ENCODE measurements at places on chromosomes 6 and 20.
A peak's percentile ranks its signal among the peaks of the same experiment; 100 is the strongest.

DNA sequence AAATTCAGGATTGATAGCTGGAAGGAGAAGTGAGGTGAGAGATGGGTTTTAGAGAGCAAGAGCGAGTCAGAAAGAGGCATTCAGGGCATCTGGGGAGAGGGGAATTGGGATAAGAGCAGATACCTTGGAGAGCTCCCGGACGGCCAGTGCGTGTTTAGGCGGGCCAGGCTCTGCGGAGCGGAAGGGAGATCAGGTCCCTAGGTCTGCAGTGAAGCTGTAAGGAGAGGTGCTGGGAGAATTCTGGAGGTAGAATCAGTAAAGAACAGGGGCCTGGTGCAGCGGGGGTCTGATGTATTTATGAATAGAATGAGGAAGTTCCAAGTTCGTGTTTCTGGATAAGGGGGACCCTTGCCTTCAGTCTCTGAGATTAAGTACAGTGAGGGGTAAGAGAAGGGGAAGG is 47.4 kb upstream of the FAM83D start:
- DNase-seq: no peak

DNA sequence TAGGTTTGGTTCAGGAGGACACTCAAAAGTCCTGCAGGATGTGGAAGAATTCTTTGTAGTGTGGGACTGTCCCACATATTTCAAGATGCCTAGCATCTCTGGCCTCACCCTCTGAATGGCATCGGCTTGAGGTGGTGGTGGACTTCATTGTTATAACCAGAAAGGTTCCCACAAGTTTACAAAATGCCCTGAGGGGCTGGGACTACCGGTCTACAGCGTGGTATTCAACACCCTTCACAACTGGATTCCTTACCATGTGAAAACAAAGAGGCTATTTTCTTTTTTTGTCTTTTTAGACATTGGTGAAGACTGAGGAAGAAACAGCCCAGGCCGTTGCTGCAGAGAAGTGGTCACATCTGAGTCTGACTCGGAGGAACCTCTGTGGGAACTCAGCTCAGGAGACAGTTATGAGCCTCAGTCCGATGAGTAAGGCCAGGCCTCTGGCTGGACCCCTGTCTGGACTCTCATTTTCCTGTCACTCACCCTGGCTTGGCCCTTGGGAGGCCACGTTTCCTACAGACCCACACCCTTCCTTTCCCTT is 15.2 kb downstream of the PGBD1 start:
- DNase-seq: no peak

DNA sequence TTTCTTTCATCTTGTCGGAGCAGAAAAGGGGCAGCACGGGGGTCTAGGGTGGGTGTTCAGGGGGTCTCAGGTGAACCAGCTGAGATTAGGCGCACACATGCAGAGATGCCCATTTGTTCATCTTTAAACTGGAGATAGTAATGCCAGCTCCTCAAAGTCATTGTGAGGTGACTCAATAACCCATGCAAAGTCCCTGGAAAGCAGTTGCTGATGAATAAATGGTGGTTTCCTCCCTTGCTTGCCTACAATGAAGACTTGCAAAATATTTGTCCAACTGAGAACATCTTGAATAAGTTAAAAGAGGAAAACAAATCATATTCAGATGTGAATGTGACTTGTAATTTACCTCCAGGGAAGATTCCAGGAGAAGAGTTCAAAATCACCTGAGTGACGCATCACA is 206.9 kb downstream of the LY86 start:
- DNase-seq: no peak

- no peak for DNase-seq
These were observed 173.2 kb downstream of the BTBD3 start for GRCh38 chr20:12090920-12091319.

GRCh38 chr20:38828514-38829295 is 23.2 kb downstream of the PPP1R16B start:
- no peak for DNase-seq

- DNase-seq: no peak
These were observed 175.3 kb downstream of the LRFN2 start for GRCh38 chr6:40411881-40412280.

GRCh38 chr6:90080876-90081481 is 186.7 kb downstream of the GJA10 start:
- DNase-seq: peak; percentile 73

DNA sequence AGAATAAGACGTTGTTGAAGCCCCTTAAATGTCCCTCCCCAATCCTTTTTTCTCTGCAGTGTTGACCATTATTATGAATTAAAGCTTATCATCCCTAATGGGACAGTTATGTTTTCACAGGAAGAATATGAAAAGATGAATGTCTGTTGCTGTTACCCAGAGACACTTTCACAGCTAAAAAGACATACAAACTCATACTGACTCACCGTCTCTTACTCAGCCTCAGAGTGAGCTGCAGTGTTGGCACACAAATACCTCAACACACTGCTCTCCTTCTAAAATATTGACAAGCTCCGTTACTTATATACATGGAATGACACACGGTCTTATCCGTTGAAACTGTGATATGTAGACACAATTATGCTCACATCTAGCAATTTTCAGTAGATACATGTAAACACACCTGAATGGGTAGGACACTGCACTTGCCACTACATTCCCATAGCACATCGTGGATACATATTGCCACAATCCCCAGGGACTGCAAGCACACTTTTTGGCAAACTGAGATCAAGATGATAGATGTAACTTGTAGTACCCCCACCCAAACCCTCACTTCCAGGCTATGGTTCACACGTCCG is 9.6 kb upstream of the SAPCD1 start:
- DNase-seq: no peak

DNA sequence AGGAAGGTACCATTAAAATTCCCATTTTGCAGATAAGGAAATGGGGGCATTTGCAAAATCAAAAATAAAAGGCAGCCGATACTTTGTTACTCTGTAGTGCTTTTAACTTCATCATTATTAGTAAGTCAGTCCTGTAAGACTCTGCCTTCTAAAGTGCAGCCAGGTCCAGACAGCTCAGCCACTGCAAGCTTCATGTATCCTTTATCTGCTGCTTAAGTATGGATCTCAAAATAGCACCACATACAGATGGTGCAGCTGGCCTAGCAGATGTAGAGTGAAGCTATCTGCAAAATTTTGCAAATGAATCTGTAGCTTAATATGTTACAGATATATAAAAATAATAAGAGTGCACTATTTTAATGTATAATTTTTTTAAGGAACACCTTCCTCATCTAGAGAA is 53.4 kb downstream of the NUS1 start:
- no peak for DNase-seq

GRCh38 chr20:3981132-3981452 is 34.3 kb downstream of the RNF24 start:
- no peak for DNase-seq

- no peak for DNase-seq
These were observed 248.1 kb upstream of the FOXQ1 start for GRCh38 chr6:1063671-1064355.

- DNase-seq: no peak
These were observed 90.1 kb upstream of the PREP start for GRCh38 chr6:105492706-105493673.

DNA sequence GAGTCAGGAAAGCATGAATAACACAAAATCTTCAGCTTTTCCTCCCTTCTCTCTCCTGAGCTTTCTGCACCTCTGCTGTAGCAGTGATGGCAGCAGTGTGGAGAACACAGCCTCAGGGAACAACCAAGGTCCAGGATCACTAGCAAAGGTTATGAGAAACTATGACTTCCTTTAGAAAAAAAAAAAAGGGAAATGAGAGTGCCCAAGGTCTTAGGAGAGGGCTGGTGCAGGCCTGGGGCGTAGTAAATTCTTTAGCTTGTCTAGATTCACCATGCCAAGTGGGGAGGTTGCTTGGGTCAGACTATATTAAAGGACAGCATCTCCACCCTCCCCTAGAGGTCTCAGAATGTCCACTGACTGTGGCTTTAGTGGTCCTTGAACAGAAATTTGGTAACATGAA is 40.4 kb upstream of the POLR1H start:
- DNase-seq: no peak

DNA sequence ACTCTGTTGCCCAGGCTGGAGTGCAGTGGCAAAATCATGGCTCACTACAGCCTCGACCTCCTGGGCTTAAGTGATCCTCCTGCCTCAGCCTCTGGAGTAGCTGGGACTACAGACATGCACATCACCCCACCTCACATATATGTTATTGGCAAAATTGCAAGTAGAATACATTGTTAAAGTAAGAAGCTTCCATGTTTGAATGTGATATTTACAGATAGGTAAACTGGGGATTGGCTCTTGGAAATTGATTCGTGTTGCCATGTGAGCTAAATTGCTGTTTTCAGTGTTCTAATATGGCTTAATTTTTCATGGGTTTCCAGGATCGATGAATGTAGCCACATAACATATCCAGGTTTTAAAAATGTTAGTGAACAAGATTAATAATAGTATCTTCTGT is 149.0 kb upstream of the ZNF217 start:
- DNase-seq: no peak

- DNase-seq: no peak
These were observed 4.7 kb upstream of the CCN2 start for GRCh38 chr6:131955876-131956275.

GRCh38 chr6:163971841-163972838 is 557.6 kb downstream of the QKI start:
- no peak for DNase-seq

GRCh38 chr6:24053057-24053456 is 73.0 kb upstream of the NRSN1 start:
- DNase-seq: no peak

- no peak for DNase-seq
These were observed 877.3 kb upstream of the MAP3K7 start for GRCh38 chr6:91464201-91464600.

DNA sequence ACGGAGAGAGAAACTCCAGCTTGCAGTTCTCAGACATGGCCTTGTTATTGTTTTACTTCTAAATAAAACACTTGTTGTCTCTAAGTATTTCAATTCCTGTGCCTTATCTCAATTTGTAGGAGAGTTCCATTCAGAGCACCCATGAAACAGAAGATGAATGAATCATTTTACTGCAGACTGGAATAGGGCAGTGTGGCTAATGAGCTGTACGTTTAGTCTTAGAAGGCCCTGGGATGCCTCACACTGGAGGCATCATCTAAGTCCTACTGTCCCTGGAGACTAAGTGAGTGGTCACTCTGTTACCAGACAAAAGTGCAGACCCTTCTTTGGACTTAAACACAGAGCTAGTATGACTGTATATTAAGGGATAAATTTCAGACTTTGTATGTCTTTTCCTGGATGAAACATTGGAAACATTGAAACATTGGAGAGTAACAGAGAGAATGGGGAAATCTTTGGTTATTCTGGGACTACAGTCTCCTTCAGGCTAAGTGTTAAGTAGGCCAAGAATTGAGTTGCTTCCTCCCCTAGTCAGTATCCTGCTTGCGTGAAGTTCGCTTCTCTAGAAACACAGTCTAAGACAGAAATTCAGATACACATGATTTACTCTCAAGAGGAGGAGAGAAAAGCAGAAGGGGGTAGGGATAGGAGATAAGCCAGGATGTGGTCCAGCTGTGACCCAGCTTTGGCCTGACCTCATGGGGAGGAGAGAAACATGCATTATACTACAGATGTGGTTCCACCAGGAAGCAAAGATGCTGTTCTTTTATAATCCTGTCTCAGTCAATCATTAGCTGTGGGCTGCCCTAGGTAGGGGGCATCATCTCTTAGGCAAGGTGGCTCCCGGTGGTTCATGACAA is 167.4 kb upstream of the BMP2 start:
- DNase-seq: no peak

DNA sequence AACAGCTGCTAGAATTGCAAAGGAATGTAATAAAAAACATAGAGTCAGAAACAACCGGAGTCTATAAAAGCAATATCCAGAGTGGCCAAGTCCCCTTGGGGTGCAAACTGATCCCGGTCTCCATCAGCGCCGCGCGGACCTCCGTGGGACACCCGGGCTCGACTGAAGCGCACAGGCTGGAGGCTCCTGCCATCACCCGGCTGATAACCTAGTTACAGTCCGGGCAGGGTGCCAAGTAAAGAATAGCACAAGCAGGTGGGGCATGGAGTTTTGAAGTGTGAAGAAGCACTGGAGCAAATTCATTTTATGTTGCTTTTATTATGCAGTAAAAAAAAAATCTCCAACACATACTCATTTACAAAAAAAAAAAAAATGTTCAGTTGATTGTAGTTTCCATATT is 205.1 kb upstream of the GMDS start:
- DNase-seq: no peak

DNA sequence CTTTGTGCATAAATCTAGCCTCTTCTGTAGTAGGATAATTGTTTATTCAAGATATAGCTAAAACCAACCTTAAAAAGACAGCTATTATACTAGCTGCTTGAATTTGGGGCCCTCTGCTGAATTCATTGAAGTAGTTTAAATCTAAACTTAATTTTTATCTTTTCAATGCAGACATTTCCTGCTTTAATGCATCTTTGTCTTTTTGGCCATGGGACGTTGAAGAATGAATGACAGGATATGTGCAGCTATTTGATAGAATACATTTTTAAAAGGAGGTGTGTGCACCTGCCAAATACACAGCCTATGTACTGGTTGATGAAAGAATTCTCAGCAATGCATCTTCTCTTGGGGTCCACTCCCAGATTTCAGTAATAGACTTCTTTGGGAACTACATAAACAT is 524.9 kb downstream of the PHF3 start:
- DNase-seq: no peak

GRCh38 chr6:168322966-168323365 is 3.4 kb upstream of the DACT2 start:
- no peak for DNase-seq

DNA sequence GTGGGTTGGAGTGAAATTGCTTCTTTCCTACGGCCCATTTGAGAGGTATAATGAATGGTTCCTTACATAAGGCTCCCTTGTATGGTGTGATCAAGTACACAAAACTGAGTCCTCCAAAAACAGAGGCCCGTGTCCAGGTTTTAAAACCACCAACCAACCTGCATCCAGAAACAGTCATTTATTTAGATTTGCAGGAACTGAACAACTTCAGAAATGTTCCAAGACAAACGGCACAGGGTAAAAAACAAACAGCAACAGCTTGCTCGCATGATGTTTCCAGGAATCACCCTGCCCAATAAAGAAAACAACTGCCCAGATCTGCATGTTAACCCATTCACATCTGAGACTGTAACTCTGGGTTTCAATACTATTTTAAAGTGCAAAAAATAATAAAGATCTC is 40.2 kb upstream of the TRAM2 start:
- no peak for DNase-seq

DNA sequence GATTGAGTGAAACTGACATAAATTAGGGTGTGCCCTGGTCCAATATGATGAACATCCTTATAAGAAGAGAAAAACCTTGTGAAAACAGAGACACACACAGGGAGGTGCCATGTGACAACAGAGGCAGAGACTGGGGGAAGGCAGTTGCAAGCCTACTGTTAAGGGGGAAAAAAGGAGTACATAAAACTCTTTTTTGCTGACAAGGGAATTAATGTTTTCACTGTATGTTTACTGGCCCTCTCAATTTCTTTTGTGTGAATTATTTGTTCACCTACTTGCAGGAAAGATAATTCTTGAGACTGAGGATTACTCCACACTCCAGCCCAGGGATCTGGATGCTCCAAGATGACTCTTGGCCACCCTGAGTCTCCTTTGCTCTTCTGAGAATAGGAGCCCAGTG is 12.1 kb upstream of the NRSN1 start:
- DNase-seq: no peak

GRCh38 chr20:23207826-23208540 is 121.9 kb upstream of the CD93 start:
- no peak for DNase-seq

- DNase-seq: no peak
These were observed 2.4 kb downstream of the MYBL2 start for GRCh38 chr20:43669332-43669731.

GRCh38 chr6:80523531-80523997 is 417.1 kb downstream of the BCKDHB start:
- no peak for DNase-seq
